Stimulated activated effector memory CD8-positive, alpha-beta T cell treated with anti-CD3 and anti-CD28 coated beads, Interleukin-12 subunit alpha, Interleukin-12 subunit beta, amount 100 ng/mL, for 72 hours (primary cell): ENCODE measurements at places on chromosomes 12 and 14.

DNA sequence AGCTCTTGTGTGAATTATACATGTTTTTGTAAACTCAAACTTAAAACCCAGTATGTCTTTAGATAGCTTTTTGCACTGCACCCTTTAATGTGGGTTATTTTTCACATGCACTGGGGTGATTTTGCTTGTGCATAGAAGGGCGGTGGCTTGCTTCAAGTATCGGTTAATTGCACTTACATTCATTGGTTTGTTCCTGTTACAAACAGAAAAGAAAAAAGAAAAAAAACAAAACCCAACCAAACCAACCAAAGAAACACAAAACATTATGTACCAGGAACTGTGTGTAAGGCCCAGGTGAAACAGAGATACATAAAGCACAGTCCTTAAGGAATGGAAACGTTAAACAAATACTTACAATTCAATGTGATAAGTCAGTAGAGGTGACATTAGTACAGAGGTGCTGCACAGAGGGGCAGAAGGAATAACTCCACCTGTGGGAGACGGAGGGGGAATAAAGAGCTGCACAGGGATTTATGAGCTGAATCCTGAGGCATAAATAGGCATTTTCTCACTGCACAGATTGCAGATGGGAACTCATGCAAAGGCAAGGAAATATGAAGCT is 151.4 kb downstream of the KTN1 start:
- DNase-seq: no peak

DNA sequence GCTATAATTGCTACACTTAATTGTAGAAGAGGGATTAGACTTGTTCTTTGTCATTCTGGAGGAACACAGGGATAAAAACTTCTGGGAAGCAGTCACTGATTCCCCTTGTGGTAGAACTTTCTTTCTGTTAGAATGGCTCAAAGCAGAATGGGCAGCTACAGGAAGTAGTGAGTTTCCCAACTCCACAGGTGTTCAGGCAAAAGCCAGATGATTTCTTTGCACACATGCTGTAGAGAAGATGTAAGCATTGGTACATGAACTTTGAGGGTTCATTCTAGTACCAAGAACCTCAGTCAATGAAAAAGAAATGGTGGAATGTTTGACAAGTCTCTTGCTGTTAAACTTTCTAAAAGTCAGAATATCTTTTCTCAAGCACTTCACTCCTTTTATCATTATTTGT is 4.3 kb downstream of the NDUFA9 start:
- DNase-seq: no peak

DNA sequence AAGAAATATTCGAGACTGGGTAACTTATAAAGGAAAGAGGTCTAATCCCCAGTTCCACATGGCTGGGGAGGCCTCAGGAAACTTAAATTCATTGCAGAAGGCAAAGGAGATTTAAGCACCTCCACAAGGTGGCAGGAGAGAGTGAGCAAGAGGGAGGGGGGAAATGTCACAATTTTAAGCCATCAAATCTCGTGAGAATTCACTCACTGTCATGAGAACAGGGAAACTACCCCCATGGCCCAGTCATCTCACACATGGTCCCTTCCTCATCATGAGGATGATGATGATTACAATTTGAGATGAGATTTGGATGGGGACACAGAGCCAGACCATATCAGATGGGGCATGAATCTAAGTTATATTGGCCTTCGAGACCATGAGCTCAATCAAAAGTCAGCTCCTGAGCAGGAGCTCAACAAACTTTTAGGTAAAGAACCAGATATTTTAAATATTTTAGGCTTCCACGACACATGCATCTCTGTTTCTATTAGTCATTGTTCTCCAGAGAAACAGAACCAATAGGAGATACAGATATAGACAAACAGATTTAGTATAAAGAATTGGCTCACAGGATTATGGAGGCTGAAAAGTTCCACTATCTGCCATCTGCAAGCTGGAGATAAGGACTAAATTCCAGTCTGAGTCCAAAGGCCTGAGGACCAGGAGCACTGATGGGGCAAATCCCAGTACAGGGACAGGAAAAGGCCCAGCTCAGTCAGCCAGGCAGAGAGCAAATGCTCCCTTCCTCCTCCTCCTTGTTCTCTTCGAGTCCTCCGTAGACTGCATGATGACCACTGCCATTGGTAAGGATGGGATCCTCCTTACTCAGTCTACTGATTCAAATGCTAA is 24.9 kb downstream of the DGLUCY start:
- peak; percentile 78 for DNase-seq

GRCh38 chr14:92888896-92889295 is 34.1 kb upstream of the CHGA start:
- no peak for DNase-seq

- DNase-seq: no peak
Measured at GRCh38 chr12:105142259-105142658, 34.7 kb downstream of the WASHC4 start.

- DNase-seq: no peak
Measured at GRCh38 chr14:69803753-69804152, 6.7 kb upstream of the SLC10A1 start.

DNA sequence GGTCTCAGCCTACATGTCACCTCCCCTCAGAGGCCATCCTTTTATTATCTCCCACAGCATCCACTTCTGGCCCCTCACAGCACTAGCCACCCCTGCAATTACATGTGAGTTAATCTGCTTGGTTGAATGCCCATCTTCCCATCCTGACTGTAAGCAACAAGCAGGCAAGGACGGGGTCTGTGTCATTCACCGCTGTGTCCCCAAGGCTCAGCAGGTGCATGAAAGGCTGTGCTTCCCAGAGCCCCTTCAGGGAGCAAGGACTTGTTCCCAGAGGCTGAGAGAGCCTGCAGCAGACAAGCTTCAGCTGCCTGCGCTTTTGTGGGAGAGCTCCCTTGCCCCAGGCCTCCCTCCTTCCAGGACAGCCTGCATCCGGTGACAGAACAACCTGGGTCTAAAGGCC is 172.7 kb upstream of the GSC start:
- DNase-seq: no peak

DNA sequence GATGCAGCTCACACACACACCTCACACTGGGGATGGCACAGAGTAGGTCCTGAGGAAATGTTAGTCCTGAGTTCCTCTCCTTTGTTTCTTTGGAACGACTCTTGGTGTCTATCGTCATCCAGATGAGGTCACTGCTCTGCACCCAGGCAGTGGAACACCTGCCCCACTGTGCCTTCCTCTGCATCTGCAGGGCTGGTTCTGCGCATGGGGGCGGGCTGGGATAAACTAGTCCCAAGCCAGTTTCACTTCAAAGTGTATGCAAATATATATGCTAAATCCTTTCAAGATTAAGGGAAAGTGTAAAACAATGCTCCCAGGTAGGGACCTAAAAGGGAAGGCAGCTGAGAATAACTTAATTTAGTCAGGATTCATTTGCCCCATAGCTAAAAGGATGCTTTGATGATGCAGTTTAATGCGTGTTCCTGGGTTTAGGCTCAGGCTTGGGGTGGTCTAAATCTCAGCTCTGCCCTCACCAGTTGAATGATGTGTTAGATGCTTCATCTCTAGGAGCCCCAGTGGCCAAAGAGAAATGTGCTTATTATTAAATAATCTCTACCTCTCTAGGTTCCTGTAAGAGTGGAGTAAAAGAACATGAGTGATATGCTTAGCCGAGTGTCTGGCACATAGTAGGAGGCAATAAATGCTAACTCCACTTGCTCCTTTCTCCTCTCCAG is 47.1 kb upstream of the OVCH1 start:
- no peak for DNase-seq

- no peak for DNase-seq
Measured at GRCh38 chr14:50859296-50859624, 12.6 kb upstream of the ABHD12B start.

GRCh38 chr12:1842183-1842904 is 22.0 kb downstream of the LRTM2 start:
- no peak for DNase-seq

DNA sequence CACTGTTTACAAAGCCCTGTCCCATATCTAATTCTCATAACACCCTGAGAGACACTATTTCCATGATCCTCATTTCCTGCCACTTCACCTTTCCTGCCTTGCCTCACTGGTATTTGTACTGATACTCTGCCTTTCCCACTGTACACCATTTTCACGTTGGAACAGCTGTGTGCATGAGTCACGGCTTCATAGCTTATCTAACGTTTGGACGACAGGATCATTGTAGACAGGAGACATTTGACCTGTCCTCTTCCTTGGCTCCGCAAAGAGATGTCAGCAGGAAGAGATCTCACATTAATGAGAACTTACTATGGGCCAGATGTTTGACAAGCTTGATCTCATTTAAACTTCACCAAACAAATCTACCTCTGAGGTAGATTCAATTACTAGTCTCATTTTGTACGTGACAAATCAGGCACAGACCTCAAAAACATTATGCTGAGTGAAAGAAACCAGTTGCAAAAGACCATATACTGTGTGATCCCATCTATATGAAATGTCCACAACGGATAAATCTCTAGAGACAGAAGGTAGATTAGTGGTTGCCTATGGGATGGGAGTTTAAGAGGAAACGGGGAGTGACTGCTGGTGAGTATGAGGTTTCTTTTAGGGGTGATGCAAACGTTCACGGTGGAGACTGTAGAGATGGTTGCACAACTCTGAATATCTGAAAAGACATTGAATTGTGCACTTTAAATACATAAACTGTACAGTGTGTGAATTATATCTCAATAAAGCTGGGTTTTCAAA is 71.2 kb downstream of the KCNK13 start:
- no peak for DNase-seq

- DNase-seq: no peak
Measured at GRCh38 chr12:57130941-57131340, 2.7 kb downstream of the LRP1 start.

DNA sequence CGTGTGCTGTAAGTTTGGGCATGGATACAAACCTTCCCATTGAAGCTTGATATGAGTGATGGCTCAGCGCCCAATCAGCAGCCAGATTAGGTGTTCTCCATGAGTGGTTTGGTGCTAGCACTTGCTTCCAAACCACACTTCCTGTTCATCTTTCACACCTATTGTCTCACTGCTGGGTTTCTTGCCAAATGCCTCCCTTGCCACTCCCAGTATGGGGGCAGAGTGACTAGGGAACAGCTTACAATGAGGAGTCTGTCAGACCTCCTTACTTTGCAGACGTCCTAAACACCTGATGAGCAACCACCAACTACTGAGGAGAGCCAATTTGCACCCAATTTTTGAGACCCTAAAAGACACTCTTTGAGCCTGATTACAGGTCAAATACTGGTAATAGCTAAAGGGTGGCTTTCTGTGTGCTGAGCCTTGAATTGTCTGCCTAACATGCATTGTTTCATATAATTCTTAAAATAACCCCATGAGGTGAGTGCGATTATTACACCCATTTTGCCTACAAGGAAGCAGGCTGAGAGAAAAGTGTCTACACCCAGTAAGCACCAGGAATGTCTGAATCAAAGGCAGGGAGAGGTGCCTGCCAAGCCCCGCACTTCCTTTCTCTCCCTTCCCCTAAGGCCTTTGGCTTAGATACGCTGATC is 48.4 kb upstream of the FOS start:
- DNase-seq: no peak

GRCh38 chr12:128415036-128415560 is 148.1 kb downstream of the TMEM132C start:
- DNase-seq: no peak

- no peak for DNase-seq
Measured at GRCh38 chr12:29429999-29430715, 49.2 kb upstream of the ERGIC2 start.

DNA sequence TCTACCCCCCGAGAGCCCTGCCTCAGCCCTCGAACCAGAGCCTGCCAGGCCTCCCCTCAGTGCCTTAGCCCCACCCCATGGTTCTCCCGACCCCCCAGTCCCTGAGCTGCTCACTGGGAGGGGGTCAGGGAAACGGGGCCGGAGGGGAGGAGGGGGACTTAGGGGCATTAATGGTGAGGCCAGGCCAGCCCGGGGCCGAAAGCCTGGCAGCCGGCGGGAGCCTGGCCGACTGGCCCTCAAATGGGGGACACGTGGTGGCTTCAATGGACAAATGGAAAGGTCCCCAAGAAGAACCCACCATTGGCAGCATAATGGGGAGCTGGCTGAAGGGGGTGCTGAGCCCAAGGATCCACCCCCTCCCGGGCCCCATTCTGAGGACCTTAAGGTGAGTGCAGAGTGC is 5.6 kb downstream of the MBD6 start:
- DNase-seq: no peak

DNA sequence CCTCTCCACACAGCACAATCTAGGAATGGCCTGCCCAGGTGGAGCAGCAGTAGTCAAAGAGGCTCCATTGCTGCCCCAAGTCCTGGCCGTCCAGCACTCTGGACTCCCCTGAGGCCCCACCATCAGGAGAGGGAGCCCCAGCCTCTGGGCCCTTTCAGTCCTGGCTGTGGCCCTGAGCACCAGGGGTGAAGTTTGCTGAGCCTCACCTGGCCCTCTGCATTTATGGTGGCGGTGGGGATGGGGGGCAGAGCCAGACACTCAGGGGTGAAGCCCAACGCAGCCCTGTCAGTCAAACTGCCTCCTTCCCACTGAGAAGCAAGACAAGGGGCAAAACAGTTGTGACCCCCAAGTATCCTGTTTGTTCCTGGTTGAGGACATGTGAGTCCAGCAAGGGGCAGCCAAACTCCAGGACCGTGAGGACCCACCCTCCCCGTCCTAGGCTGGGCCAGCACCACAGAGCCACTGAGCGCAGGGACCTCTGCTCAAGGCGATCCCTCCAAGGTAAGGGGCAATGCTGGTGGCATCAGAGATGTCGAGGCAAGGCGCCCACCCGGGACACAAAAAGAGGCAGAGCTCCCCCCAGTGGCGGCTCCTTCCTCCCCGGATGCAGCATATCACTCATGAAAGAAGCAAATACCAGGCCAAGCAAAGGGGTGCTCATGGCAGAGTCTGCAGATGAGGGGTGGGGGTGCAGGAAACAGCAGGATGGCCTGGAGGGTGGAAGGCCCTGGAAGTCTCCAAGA is 4.8 kb upstream of the AMN start:
- DNase-seq: peak; percentile 41

DNA sequence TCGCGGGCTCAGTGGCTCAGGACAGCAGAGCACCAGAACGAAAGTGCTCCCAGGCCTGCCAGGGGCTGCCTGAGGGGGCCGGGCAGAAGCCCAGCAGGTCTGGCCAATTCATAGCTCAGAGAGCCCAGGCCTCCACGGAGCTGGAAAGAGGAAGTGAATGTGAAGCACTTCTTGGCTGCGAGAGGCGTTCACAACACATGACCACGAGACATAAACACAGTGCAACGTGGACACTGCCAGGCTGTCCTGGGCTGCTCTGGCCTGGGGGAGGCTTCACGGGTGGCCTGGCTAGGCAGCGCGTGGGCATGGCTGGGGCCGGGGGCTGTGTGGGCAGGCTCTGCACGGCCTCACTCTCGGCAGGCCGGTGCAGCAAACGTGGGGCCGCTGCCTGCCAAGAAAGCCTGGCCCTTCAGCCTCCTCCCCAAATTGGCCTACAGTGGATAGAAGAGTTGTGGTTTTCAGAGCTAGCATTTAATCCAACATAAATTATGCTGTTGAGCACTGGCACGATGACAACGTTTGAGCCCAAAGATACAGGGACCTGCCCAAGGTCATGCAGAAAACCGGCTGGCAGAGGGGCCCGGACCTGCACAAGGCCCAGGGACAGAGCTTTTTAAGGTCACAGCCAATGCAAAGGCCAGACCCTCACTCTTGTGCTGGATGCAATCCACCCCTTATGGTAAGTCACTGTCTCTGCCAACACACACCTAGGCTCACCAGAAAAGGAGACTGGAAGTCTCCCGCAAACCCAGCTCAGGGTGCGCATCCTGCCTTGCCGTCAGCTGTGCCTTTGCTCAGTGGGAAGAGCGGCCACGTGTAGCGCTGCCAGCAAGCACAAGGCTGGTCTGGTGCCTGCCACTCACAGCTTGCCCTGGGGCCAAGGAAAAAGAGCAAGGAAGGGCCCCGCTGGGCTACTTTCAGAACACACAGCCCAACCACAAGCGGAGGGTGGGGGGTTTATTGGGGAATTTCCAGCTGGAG is 8.6 kb downstream of the SLC25A29 start:
- DNase-seq: no peak
